ENCODE measurements at places on chromosomes 16 and 17.

- DNase-seq = no peak
Measured at GRCh38 chr16:50534958-50535357, 13.2 kb upstream of the NKD1 start.

DNA sequence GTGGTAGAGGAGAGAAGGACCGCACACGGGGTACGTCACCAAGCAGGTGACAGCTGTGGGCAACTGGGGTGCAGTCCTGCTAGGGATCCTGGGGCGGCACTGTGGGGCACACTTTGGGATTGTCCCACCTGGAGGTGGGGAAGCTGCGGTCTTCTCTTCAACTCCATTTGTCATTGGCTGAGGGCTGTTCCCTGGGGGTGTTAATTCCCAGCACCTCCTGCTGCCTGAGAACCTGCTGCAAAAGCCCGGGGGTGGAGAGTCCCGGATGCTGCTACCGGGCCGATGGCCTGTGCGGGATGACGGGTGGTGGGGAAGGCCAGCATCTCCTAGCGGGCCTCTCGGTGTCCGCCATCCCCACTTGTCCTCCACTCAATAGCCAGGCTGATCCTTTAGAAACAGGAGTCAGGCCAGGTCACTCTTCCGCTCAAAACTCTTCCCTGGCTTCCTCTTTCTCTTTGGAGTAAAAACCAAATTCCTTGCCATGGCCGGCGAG is 100.2 kb downstream of the CYLD start:
- no peak for DNase-seq

DNA sequence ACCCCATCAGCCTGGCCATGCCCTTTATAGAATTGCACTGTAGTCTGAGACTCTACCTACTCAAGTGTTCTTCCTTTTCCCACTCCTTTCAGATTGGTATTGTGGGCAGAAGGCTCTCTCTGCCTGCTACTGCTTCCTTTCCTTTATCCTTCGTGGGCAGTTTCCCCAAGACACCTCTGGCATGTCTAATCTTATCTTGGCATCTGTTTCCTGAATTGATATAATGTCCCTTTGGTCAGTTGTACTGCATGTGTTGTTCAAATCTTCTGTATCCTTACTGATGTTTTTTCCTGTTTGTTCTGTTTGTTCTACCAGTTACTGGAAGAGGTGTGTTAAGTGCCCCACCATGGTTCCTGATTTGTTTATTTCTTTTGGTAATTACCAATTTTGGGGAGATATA is 29.5 kb upstream of the MSI2 start:
- DNase-seq = no peak

DNA sequence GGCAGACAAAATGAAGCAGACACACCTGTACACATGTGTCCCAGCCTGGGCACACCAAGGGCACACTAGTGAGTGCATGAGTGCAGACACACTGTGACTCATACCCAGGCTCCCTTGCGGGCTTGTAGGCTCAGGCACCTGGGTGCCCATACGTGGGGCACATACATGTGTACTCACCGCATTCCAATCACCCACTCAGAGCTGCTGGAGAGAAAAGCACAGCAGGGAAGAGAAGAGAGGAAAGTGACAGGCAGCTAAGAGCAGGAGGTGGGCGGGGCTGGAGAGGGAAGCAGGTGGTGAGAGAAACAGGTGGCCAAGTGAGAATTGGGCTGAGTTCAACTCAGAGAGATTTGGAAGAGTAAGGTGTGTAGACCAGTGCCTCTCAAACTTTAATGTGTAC is 54.0 kb downstream of the TMEM132E start:
- peak; percentile 58 for DNase-seq

- no peak for DNase-seq
Measured at GRCh38 chr17:75188614-75189013, 5.9 kb upstream of the SUMO2 start.

GRCh38 chr16:21226749-21227148 is 6.8 kb upstream of the ANKS4B start:
- DNase-seq = no peak

GRCh38 chr16:17453364-17454038 is 17.3 kb downstream of the XYLT1 start:
- no peak for DNase-seq

GRCh38 chr17:15287538-15288267 is 22.6 kb upstream of the PMP22 start:
- DNase-seq = no peak

DNA sequence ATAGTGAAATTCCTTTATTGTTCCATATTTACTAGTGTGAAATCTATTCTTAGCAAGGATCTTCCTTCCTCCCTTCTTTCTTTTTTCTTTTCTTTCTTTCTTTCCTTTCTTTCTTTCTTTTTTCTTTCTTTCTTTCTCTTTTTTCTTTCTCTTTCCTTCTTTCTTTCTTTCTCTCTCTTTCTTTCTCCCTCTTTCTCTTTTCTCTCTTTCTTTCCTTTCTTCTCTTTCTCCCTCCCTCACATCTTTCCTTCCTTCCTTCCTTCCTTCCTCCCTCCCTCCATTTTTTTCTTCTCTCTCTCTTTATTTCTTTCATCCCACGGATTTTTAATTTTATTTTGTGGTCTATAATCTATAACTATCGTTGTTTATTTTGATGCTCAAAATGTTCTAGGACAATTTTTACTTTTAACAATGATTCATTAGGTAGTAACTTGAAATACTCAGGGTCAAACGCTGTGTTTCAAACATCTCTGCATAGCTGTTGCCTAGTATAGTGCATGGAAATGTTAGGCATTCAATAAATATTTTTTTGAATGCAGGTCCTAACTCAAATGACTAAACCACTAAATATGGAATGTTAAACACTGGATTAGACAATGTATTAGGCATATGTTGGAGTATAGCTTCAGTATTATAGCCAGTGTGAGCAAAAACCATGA is 178.3 kb downstream of the MAP2K6 start:
- no peak for DNase-seq

- DNase-seq = no peak
Measured at GRCh38 chr17:18002171-18002570, 29.5 kb downstream of the DRC3 start.

GRCh38 chr17:51491416-51491815 is 231.1 kb downstream of the UTP18 start:
- no peak for DNase-seq

DNA sequence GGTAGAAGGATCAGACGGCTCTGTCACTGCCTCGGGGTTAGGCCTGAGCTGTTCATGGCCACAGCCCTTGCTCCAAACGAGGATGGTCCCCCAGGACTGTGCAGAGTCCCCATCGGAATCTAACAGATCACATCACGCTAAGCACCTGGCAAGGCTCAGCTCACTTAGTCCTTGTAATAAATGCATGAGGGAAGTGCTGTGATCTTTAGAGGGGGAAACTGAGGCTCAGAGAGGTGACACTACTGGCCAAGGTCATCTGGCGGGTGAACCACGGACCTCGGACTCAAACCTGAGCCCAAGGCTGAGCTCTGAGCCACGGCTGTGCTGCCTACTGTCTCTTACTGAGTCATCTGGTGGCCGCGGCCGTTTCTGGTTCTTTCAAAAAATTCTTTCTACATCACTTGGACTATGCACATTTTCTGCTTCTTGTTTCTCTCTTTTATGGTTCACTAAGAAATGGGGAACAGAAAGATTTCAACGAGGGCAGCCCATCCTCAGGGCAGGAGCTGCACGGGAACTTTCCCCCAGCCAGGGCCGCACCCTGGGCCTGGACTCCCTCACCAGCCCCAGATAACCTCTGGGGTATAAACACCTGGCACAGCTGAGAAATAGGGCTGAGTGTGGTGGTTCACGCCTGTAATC is 55.6 kb downstream of the COTL1 start:
- no peak for DNase-seq

DNA sequence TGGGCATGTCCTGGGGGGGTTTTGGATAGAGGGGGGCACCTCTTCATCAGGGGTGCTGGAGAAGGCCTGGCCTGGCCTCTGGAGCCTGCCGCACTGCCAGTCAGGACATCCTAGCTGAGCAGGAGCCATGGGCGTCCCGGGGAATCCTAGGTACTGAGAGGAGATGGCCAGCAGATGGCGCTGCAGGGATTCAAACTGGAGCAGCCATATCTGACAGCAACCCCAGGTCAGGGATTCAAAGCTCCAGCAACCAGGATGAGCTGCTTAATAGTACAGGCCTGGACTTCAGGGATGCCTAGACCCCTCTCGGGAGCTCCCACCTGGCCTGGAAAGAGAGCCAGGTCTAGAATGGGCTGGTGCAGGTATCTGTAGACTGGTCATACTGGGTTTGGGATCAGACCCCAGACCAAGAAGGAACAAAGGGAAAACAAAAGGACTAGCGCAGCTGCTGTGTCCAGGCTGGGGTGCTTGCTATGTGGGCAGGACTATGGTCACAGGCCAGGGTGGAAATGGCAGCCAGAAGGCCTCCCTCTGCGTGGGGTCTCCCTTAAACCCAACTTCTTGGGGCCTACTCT is 306.9 kb upstream of the RBFOX1 start:
- peak; percentile 39 for DNase-seq

DNA sequence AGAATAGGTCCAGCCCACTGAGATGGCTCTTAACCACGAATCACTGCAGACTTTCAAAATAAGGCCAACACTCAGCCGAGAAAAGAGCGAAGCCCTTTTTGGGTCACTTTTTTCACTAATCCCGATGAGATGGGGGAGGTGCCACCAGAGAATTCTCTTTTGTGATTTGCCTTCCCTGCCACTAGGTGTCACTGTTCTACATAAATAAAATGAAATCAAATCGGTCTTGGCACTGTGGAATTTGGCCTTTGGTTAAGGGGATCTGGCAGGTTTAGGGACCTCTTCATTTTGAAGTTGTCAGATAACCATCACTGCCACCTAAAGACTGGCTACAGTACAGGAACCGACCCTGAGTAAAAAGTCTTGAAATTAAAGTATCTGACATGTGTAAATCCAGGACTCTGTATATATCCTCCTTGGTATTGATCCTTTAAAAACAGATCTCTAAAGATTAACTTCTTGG is 147.0 kb downstream of the HS3ST4 start:
- DNase-seq = peak; percentile 21

GRCh38 chr16:11793840-11794239 is 3.2 kb downstream of the ZC3H7A start:
- no peak for DNase-seq

GRCh38 chr17:32117399-32117798 is 24.9 kb upstream of the RHOT1 start:
- DNase-seq = no peak

DNA sequence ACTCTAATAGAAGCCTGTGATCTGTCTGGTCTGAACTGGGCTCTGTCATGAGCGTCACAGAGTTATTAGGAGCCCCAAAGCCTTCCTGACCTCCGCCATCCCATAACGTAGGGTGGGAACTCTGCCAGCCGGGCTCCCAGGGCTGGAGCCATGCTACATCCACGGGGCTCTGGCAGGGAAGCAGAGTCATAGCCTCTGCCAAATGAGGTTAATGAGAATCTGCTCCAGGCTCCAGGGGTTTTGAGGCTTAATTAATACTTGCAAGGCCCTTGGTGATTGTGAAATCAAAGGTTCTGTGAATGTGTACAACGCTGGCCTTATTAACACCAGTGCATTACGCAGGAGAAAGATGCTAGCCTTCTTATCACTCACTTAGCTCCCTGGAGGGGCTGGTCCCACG is 42.4 kb upstream of the ZFP90 start:
- DNase-seq = no peak

DNA sequence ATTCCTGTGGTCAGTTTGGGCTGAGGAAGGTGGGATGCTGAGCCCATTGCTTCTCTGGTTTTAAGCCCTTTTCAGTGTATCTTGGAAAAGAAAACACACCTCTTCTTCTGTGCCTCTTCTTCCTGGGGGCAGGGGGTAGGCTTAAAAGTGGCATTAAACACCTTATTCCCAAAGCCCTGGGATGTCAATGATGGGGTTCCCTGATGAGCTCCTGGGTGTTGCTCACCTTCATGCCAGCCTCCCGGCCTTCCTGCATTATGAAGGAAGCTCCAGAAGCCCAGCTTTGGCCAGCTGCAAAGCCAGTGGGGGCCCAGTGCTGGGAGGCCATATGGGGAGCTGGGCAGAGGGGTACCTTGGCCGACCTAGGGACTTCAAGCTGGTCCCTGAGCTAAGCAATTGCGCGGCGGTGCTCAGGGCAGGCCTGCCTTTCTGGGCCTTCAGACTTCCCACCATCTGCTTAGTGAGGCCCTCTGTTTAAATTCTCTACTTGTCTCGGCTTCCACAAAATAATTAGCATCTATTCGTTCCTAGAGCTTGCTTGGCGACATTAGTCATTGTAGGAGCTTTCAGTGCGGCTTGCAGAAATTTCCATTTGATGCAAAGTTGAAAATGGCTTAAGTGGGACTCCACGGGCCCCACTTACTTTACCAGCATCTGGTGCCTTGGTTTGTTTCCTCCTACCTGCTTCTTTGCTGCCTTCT is 121.7 kb upstream of the NLRP1 start:
- no peak for DNase-seq

GRCh38 chr16:30066761-30067583 is 1.4 kb downstream of the ALDOA start:
- DNase-seq = no peak

- no peak for DNase-seq
Measured at GRCh38 chr17:19287651-19288050, 50.5 kb downstream of the EPN2 start.

- DNase-seq = no peak
Measured at GRCh38 chr17:74738051-74738996, 1.3 kb downstream of the RAB37 start.

GRCh38 chr17:12958786-12959185 is 59.0 kb downstream of the ELAC2 start:
- no peak for DNase-seq

GRCh38 chr16:84220851-84221250 is 19.0 kb downstream of the KCNG4 start:
- no peak for DNase-seq
